ENCODE measurements at places on chromosomes 2 and 18.

- DNase-seq: no peak
These were observed 197.3 kb downstream of the PTPRM start for GRCh38 chr18:7764405-7764804.

GRCh38 chr2:96863575-96864342 lies 5.9 kb upstream of the ANKRD39 start:
- DNase-seq: no peak

- no peak for DNase-seq
These were observed 34.3 kb downstream of the GPC1 start for GRCh38 chr2:240469740-240470139.

DNA sequence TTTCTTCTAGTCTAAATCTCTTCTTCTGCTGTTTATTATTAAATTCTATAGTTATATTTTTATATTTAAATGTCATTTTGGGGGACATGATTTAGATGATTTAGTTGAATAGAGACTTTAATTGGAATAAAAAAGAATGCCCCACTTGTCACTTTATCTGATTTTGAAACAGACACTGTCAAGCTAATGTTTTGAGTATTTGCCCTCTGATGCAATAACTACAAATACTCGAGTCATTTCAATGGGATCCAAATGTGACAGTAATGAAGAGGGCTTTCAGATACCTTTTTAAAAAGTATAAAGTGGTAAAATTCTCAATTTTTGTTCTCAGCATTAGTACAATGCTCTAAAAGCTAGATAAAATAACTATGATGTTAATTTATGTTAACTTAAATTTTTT lies 257.3 kb upstream of the SESTD1 start:
- DNase-seq: no peak

- no peak for DNase-seq
These were observed 2.0 kb downstream of the ANKRD44 start for GRCh38 chr2:197308585-197308984.

DNA sequence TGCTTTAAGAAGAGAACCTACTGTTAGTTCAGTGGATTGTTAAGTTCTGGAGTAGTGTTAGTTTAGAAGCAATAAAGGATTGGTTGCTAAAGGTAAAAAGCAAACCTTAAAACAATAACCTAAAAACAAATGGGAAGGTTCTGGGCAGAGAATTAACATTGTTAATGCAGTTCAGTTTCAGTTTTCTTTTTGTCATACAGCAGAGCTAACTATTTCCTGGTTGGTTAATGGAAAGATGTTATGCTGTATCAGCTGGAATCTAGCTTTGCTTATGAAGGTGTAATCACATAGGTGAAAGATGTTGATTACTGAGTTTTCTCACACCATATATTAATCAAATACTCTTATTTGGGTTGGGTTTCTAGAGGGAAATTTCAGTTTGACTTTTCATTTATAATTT lies 23.8 kb downstream of the SMAD4 start:
- DNase-seq: no peak

GRCh38 chr2:24435391-24436316 lies 55.4 kb upstream of the NCOA1 start:
- DNase-seq: peak; percentile 62

DNA sequence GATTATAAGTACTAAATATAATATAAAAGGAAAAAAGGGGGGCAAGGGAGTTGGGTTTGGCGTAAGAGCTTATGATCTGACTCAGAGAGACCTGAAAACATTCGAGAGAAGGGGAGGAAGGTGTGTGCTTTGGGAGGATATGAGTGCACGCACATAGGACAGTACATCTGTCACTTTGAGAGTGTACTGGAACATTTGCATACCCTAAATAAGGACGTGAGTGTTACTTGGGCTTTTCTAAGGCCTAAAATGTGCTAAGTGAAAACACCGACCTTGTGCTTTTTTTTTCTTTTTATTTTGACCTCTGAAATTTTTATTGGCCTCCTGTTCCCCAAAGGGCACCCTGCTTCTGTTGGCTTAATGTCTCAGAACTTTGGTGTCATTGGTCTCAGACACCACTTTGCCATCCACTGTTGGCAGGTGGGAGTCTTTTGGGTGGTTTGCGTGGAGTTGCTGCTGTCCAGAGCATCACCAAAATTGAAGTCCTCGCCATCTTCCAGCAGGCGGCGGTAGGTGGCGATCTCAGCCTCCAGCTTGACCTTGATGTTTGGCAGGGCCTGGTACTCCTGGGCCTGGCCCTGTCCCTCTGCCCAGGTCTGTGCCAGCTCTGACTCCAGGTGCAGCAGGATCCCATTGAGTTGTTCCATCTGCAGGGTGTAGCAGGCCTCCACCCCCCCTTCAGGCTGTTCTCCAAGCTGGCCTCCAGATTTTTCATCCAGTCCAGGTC lies 57.7 kb downstream of the CD28 start:
- no peak for DNase-seq

All from posterior cingulate gyrus (tissue), 11 donors.